ENCODE measurements at places on chromosomes 2 and 18.

DNA sequence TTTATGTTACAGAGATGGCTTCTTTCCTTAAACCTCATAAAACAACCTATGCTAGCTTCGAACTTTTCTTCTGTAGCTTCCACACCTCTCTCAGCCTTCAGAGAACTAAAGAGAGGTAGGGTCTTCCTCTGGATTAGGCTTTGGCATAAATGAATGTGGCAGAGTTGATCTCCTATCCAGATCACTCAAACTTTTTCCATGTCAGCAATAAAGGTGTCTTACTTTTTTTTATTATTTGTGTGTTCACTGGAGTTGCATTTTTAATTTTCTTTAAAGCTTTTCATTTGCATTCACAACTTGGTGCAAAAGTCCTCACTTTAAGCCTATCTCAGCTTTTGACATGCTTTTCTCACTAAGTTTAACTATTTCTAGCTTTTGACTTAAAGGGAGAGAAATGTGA is 66.0 kb downstream of the LANCL1 start:
- DNase-seq = no peak

DNA sequence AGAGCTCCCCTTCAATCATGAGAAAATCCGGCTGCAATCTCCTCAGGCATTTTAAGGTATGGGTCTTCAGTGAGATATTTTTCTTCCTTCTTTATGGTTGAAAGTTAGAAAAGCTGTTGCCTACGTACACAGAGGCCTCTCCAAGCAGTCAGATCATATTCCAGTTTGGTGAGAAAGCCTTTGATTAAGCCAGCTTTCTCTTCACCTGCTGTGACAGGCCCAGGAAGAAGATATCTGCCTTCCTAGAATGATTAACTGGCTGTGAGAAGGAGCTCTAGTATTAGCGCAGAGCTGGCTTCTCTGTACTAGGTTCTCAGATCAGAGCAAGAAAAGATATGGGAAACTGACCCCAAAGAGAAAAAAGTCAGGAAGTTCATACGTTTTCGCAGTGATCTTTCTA is 585.0 kb upstream of the CHAC2 start:
- DNase-seq = peak; percentile 14

DNA sequence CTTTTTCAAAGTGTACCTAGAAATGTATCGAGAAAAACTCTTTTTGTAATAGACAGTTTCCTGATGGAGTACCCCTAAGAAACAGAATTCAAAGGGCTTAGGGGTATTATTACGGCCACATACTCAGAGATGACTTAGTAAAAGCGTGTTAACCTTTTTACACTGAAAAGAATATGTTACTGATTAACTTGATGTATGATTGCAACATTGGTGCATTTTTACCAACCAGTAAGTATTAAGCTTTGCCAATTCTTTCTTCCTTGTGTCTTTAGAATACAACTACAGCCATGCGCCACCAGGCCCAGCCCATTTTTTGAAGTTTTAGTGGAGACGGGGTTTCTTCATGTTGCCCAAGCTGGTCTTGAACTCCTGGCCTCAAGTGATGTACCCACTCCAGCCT is 1997.0 kb upstream of the LRRTM1 start:
- DNase-seq = no peak

DNA sequence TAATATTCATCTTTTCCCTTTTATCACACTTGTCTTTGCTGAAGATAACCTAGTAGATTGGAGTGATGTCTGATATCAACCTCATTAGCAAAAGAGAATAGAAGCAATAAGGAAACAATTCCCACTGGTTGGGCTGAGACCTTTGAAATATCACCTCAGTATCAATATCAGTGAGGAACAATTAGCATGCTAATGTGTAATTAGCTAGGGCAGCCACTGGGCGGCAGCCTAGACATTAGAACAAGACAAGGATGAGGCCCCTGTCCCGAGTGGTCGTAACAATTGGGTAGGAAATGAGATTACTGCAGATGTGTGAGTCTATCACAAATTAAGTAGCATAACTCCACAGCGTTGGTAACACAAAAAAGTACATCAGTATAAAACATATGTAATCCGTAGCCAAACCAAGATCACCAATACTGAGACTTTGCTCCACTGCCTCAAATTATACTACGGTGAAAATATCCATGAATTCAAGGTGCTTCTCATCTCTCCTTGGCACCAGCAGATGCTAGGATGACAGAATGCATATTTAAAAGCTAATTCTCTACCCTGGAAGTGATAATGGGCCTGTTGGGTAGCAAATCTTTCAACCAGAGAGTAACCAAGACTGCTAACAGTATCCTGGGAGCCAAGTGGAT is 99.1 kb downstream of the ALPK2 start:
- peak; percentile 73 for DNase-seq
